ENCODE measurements at places on chromosomes 6 and 20.

DNA sequence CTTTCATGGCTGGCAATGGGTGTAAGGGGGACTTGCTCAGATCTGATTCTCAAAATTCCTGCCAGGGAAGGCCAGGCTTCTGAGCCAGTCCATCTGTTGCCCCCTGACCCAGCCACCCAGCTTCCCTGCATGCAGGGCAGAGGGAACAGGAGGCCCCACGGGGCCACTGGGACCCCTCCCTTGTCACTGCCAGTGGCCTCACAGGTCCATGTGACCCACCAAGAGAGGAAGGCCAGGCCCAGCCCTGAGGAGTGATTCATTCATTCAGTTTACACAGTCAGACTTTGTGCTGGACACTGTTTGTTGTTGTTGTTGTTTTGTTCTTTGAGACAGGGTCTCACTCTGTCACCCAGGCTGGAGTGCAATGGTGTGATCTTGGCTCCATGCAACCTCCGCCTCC is 39.5 kb downstream of the UBE2V1 start:
- DNase-seq: no peak

DNA sequence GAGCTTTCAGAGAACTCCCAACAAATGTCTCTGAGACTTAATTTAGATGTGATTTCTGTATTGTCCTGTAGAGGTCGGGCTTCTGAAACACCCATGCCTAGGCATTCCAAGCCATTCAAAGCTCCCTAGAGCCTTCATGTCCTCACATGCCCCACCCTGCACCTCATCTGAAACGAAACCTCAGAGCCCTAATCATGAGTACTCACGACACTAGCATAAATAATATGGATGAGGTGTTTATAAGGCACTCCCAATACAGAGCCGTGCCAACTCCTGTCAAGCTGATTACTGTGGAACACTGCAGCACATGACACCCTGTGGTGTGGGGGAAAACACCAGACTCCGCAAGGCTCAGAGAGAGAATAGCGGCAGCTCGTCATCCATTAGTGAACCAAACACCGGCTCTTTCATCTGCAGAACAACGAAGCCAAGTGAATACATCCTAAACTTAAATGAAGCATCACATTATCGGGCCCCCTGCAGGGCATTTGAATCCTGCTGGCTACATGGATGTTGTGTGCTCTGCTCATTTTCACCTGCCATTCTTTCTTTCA is 83.8 kb downstream of the FNDC1 start:
- DNase-seq: peak; percentile 49

- DNase-seq: no peak
Observed at GRCh38 chr20:37407573-37408002, 61.6 kb downstream of the SRC start.

DNA sequence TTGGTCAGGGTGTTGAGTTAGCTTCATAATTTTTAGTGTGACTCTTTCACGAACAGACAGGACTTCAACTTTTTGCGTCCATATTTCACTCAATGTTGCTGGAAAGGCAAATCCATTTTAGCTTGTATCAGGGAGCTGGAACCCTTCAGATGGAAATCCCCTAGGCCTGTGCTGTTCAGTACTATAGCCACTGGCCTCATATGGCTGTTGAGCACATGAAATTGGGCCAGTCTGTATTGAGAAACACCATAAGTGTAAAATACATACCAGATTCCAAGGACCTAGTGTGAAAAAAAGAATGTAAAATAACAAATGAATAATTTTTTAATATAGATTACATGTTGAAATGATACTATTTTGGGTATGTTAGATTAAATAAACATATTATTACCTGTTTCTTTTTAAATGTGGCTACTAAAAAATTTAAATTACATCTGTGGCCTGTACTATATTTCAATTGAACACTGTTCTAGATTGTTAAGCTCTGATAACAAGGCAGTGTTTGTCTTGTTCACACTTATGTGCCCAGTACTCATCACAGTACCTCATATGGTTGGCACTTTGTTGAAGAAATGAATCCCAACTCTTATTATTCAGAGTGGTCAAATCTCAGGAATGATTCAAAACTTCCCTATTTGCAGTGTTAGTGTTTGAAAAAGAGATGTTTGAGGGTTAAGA is 34.3 kb downstream of the CTNNBL1 start:
- DNase-seq: no peak

- no peak for DNase-seq
Observed at GRCh38 chr6:120282005-120282404, 932.4 kb upstream of the MAN1A1 start.

GRCh38 chr6:167703347-167703746 is 123.4 kb upstream of the AFDN start:
- no peak for DNase-seq

- peak; percentile 46 for DNase-seq
Observed at GRCh38 chr6:93417421-93418013, 1.8 kb downstream of the EPHA7 start.

GRCh38 chr6:85004361-85004995 is 240.1 kb upstream of the TBX18 start:
- peak; percentile 88 for DNase-seq

DNA sequence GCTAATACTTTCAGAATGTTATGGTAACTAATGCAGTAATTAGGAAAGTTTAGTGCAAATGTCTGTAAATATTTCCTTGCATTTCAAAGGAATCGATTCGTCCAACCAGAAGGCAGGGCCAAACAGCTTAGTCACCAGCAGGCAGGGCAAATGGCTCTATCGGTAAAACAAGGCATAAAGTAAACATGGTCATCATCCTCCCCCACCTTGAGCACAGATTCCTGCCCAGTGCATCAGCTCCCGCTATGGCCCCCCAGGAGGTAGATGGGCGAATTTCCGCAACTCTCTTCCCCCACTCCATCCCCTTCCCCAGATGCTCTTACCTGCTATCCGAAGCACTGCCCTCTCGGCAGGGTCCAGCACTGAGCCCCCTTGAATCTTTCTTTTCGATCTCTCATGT is 103.8 kb upstream of the BEND6 start:
- DNase-seq: peak; percentile 67

DNA sequence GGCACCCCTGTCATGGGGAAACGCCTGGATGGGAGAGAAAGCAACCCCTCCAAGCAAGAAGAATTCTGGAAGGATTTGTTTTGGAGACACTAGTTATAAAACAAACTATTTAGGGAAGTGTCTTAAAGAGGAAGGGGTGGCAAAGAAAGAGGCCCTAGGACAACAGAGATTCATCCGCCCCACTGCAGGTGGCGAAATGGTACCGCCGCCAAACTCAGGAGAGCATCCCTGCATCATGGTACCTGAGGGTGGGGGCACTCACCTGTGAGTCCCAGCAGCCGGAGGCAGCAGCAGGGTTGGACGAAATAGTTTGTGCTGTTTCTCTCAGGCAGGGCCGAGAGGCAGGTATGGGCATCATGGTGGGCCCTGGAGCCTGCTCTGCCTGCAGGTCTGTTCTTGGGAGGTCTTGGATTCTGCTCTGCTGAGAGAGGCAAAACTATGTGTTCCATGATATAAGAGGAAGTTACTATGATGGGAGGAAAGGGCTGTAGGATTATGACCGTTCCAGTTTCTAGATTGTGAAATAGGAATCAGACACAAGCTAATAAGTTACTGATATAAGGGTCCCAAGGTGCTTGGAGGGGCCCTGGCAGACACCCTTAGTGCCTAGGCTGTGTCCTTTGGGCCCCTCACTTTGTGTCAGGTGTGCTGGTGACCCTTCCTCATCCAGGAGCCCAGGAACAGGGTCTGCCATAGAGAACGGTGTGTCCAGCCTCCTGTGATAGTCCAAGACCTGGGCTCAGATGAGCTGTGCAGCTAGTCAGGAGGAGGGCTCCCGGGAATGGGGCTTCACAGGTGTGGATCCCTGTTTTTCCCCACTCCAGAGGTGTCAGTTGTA is 20.4 kb downstream of the SIRPD start:
- DNase-seq: no peak

- no peak for DNase-seq
Observed at GRCh38 chr6:7803214-7803613, 77.3 kb downstream of the BMP6 start.

All from cardiac fibroblast (primary cell).